ENCODE measurements at places on chromosomes 6 and 20.
A peak's percentile ranks its signal among the peaks of the same experiment; 100 is the strongest.

- peak; percentile 3 for DNase-seq
Observed at GRCh38 chr6:84249724-84250123, 22.3 kb upstream of the CEP162 start.

DNA sequence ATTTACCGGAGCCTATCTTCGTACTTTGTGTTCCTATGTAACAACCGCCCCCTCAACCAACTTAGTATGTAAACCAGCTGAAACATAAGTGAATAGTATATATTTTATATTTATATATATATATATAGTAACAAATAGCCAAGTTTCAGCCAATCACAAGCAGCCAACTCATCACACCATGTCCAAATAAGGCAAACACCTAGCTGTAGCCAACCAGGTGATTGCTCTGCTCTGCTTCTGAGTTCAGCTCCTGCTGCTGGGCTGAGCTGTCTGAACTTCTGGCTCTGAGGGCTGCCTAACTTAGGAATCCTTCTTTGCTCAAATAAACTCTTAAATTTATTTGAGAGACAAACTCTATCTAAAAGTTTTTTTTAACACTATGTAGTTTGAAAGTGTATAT, 101.6 kb upstream of the SOX4 start:
- DNase-seq: no peak

DNA sequence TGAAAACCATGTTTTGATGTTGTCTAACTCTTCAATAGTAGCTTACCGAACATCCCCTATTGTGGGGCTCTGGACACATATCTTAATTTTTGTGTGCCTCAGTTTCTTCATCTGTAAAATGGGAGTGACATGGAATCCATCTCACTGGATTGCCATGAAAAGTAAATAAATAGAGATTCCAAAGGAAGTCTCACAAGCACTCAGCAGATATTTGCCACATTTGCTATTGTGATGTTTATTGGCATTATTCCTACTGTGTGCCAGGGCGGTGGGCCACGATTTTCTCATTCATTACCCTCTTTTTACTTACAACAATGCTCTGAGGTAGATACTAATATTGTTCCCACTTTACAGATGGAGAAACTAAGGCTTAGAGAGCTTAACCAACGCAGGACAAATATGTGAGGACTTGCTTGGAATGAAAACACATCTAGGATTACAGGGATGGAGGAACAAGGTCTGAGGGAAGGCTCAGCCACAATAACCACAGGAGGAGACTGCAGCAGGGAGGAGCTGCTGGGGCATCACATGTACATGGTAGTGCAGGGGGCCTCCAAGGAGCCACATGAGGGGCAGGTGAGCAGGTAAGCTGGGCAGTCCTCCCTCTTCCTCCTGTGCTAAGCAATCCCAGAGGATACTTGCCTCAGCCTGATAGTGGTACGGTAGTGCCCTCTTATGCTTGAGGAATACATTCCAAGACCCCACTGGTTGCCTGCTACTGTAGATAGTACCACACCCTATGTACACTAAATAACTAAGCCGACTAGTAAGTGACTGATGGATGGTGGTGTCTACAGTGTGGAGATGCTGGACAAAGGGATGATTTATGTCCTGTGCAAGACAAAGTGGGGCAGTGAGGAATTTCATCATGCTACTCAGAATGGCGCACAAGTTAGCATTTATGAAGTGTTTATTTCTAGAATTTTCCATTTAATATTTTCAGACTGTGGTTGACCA, 176.9 kb downstream of the FOXA2 start:
- DNase-seq: no peak

DNA sequence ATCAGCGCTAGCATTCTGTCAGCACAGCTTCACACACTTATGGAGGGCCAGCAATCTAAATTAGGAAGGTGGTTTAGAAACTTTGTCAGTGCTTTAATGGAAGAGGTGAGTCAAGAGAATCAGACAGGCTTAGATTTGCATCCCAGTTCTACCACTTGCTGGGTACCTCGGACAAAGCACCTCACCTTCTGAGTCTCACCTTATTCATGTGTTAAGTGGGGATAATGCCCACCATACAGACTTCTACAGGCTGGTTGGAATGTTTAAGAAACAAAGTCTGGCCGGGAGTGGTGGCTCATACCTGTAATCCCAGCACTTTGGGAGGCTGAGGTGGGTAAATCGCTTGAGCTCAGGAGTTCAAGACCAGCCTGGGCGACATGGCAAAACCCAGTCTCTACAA, 12.2 kb upstream of the STK35 start:
- DNase-seq: no peak

DNA sequence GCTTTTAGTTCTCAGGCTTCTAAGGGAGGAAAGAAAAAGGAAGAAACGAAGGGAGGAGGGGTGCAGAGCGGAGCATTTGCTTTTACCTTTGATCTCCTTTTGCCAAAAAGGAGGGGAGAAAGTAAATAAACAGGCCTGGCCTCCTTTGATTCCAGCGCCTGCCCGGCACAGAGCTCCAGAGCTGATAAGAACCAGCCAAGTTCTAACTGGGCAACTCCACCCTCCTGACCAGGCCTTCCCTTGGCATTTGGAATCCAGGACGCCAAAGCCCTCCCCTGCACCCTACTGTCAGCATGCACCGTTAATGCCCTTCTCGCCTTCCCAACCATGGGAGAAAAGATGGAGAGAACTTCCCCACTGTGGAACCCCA, 120.8 kb upstream of the PTPN1 start:
- no peak for DNase-seq

GRCh38 chr20:23668477-23668951, 20.3 kb downstream of the CST4 start:
- peak; percentile 40 for DNase-seq

GRCh38 chr6:109892451-109893435, 85.4 kb upstream of the GPR6 start:
- no peak for DNase-seq

GRCh38 chr20:32387252-32387651, 29.1 kb downstream of the ASXL1 start:
- DNase-seq: no peak

DNA sequence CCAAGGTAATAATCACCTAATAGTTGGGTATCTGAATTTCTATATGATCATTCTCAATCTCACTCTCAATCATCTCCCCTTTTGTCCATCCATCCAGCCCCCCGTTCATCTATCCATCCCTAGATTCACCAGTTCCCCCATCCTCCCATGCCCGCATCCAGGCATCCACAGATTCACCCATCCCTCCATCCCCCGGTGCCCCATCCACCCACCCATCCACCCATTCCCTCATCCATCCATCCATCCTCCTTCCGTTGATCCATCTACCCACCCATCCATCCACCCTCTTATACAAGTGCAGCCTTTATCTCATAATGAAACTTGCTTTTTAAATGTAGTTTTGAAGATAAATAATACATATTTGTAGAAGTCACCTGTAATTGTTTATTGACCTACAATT, 76.5 kb downstream of the EYA4 start:
- no peak for DNase-seq

DNA sequence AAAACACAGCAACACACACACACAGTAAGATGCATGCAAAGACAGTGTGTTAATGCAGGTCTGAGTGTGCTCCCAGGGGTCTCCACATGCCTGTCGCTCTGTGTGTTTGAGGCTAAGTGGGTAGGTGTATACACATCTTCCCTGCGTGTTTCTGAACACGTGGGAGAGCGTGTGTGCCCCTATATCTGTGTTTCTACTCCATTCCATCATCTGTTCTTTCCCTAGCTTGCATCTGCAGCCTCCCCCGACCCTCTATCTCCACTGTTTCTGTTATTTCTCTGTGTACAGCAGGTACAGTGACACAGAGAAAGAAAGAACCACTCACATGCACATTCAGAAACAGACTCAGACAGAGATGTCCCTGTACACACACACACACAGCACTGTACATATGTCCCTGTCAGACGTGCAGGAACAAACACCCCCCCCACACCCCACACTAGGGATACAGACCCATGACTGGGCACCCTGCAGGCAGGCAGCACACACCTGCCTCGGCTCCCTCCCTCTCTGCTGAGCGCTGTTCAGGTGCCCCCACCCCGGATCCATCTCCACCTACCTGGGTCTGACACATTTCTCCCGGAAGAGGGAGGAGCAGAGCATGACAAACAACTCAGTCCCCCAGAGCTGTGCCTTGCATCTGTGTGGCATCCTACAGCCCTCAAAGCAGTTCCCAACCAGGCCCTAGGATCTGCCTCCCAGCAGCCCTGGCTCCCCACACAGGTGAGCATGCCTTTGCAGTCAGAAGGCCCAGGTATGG, 27.6 kb downstream of the KCNK15 start:
- no peak for DNase-seq

- DNase-seq: no peak
Observed at GRCh38 chr20:21493049-21493448, 20.8 kb downstream of the NKX2-2 start.

DNA sequence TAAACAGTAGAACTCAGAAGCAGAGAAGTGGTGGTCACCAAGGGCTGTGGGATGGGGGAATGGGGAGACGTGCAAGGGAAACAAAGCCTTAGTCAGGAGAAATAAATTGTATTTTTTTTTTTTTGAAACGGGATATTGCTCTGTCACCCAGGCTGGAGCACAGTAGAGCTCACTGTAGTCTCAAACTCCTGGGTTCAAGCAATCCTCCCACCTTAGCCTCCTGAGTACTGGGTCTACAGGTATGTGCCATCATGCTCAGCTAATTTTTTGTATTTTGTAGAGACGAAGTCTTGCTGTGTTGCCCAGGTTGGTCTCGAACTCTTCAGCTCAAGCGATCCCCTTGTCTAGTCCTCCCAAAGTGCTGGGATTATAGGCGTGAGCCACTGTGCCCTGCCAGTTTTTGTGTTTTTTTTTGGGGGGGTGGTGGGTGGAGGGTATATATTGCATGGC, 3.4 kb downstream of the HSPA1B start:
- no peak for DNase-seq

DNA sequence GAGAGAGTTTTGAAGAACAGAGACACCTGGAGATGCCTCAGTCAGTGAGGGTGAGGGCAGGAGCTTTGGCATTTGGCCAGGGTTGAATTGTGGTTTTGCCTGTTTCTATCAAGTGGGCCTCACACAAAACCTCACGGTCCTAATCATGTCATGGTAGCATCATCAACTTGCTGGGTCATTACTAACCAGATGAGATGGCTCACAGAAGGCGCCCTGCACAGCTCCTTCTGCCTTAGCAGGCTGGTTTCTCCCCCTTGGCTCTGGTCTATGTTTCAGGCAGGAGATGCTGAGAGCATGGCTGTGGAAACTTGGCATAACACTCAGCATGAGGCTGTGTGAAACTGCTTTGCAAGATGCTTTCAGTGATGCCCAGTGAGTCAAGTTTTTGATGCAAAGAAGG, 99.3 kb downstream of the LRRC1 start:
- no peak for DNase-seq

GRCh38 chr6:166936079-166936787, 20.1 kb downstream of the RNASET2 start:
- no peak for DNase-seq

DNA sequence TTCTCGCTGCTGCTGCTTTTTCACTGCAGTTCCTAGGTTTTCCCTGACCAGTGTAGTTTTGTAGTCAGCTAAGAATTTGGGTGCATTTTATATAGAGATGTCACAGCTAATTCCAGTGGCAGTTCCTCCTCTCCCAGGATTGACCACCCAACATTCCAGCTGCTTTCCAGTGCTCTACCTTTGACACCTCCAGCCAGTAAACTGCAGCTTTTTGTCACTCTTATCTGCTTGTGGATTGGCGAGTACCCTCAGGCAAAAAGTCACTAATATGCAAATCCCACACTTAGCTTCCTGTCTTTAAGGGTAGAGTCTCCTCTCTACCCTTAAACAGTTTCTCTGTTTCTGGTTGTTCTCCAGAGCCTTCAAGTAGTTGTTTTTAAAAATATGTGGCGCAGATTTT, 146.9 kb upstream of the KCNG1 start:
- DNase-seq: no peak

GRCh38 chr6:47377971-47378370, 68.3 kb upstream of the TNFRSF21 start:
- DNase-seq: no peak

DNA sequence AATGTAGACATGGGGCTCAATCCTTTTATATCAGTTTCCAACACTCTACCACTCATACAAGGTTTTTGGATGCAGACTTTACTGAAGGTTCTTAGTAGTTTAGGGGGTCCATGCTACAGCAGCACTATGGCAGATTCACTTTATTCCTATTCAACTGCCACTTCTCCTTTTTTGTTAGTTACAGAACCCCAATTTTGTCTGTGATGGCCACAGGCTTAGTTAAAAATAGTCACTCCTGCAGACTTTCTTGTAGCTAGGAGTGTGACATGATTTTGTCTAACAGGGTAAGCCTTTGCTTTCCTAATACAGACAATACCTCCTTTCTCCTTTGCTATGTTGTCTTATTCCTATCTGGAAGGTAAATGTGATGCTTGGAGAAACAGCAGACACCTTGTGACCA, 90.0 kb upstream of the SLC24A3 start:
- no peak for DNase-seq

DNA sequence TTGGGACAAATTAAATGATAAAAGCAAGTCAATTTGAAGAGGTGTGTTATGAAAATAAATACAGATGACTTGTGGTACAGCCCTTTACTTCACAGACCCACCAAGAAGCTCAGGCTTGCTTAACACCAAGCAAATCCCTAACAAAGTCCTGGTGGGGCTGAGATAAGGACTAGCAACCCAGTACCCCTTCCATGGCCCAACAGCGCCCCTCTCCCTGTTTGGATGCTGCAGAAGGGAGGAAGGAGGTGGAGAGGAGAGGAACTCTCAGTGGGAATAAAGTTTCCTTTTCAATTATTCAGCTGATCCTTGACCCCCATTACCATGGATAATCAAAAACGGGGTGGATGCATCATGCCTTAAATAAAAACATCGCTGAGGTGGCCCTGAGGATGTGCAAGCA, 4.5 kb upstream of the ZNF831 start:
- DNase-seq: no peak

DNA sequence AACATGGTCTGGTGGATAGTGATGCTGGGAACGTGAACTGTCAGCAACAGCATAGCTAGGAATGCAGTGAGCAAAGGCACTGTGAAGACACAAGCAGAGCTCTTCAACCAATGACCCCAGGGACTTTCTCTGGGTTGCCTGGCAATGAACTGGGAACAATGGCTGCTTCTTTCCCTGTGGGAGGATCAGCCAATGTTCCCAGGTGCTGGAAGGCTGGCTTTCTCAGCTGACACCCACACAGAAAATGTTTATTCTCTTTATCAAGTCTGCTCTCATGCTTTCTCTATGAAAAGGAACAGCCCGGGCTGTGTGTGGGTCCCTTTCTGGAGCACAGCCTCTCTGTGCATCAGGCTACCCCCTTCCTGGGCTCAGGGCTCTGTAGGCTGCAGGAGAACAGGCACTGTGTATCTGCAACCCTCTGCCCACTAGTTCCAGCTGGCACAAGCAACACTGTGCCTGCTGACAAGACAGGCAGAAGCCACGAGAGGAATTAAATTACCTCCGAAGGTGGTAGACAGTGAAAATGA, 54.2 kb downstream of the HFE start:
- DNase-seq: no peak

DNA sequence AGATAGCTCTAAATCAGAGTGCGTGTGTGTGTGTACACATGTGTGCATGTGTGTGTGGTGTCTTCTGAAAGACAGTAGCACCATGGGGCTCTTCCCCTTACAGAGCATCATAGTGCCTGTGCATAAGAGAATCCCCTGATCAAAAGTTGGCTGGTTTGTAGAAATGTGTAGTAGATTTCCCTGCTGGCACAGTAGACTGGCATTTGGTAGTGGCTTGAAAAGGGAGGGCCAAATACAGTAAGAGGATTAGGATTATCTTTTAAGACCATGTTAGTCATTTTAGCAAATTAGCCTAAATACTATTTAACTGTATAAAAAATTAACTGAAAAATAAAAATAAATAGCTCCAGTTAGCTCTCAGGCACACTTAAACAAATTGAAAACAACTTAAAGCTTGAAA, 112.6 kb downstream of the B3GAT2 start:
- DNase-seq: no peak

GRCh38 chr6:15894973-15895725, 232.3 kb upstream of the DTNBP1 start:
- no peak for DNase-seq
